ENCODE measurements at places on chromosomes 13 and 19.

- no peak for DNase-seq
Measured at GRCh38 chr13:24682353-24682752, 2.1 kb downstream of the ATP12A start.

GRCh38 chr13:44609137-44609536 lies 33.0 kb upstream of the TSC22D1 start:
- DNase-seq, result no peak

DNA sequence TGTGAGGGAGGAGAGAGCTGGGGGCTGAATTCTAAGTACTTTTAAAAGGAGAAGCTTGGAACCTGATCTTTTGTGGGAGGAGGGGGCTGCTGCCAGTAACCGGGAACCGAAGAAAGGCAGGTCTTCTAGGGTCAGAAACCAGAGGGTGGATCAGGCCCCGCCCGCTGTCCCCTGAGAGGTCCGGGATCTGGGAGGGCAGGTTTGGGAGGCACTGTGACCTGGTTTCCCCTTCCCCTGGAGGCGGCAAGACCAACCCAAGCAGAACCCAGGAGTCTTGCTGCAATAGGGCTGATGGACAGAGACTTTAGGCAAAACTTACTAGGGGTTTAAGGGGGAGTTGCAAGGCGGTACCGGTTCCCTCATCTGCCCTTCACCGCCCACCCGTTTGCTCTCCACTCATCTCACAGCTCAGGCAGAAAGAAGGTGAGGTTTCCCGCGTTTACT lies 707 bp upstream of the KLK8 start:
- DNase-seq, result no peak

GRCh38 chr13:40564342-40565001 lies 102.0 kb downstream of the FOXO1 start:
- no peak for DNase-seq

DNA sequence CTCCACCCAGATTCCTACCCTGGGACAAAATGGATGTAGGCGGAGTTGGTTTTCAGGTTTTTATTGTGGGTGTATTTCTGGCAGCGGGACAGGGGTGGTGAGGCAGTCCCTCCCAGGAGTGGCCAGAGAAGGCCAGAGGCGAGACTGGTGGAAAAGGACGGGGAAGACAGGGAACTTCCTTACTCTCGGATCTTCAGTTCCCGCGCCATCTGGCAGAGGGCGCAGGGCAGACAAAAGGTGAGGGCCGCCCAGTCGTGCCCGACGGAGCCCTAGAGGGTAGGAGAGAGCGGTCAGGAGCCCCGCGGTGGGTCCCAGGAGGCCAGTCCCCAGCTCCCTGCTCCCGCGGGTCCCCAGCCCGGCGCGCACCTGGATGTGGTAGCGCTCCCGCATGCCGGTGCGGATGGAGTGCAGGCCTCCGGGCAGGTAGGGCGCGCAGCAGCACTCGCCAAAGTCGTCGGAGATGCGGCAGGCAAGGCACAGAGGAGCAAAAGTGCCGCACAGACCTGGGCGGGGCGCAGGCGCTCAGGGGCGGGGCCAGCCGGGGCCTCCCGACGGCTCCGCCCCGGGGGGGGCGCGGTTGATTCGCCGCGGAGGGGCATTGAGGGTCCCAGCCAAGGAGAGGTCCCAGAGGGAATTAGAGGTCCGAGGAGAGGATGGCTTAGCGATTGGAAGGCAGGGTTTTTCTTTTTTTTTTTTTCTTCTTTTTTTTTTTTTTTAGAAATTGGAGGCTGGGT lies 3.0 kb downstream of the CNFN start:
- peak; percentile 56 for DNase-seq

DNA sequence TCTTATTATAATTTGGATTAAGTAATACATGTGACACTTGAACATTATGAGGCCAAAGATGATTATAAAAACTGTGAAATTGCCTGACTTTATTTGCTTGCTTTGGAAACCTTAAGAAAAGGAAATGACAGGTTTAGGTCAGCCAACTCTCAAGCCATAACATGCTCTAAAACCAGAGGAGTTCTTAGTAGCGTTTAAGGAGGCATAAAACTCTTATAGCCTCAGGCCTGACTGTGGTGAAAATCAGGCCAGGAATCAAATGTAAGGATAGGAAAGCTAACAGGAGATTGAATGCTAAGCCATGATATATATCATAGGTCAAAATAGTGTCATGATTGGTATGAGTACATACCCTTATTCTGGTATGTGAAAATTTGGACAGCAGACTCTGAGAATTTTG lies 1142.4 kb upstream of the MIR17HG start:
- no peak for DNase-seq

DNA sequence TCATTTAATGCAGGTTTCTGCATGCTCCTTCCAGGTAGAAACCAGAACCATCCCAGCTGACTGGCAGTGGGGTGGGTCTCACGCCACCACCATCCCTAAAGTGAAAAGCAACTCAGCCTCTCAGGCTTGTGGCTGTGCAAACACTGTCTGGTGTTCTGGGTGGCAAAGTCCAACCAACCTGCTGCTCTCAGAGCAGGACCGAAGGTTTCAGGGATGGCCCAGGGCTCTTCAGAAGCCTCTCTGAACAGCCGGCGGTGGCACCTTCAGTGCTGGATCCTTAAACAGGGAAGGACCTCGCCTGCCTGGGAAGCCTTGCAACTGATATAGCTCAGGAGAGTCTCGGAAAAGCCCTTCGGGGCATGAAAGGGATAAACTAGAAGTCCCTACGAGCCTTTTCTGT lies 100.8 kb downstream of the COL4A1 start:
- no peak for DNase-seq

- DNase-seq, result no peak
Measured at GRCh38 chr13:110108348-110109139, 198.4 kb downstream of the COL4A1 start.

GRCh38 chr13:100506154-100506553 lies 82.4 kb downstream of the GGACT start:
- no peak for DNase-seq

DNA sequence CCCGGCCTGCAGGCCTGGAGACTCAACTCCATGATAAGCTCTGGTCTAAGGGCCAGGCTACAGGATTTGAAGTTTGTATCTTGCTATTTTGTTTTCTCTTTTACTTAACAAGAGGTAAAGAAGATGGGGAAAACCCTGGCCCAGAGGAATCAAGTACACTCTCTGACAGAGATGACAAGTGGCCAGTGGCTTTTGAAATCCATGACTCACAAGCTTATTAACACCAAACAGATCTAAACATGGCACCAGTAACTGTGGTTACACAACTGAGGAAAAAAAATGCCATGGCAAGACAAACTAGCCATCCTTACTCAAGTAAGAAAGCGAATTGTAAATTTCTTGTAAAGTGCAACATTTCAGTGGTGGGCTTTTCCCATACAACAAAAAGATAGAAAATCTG lies 72.6 kb upstream of the SERTM1 start:
- DNase-seq, result no peak

- no peak for DNase-seq
Measured at GRCh38 chr19:40831502-40832430, 18.5 kb downstream of the CYP2A6 start.

GRCh38 chr13:112477070-112477619 lies 101.0 kb downstream of the SPACA7 start:
- DNase-seq, result no peak

- DNase-seq, result no peak
Measured at GRCh38 chr19:43763473-43763939, 8.7 kb upstream of the SMG9 start.

DNA sequence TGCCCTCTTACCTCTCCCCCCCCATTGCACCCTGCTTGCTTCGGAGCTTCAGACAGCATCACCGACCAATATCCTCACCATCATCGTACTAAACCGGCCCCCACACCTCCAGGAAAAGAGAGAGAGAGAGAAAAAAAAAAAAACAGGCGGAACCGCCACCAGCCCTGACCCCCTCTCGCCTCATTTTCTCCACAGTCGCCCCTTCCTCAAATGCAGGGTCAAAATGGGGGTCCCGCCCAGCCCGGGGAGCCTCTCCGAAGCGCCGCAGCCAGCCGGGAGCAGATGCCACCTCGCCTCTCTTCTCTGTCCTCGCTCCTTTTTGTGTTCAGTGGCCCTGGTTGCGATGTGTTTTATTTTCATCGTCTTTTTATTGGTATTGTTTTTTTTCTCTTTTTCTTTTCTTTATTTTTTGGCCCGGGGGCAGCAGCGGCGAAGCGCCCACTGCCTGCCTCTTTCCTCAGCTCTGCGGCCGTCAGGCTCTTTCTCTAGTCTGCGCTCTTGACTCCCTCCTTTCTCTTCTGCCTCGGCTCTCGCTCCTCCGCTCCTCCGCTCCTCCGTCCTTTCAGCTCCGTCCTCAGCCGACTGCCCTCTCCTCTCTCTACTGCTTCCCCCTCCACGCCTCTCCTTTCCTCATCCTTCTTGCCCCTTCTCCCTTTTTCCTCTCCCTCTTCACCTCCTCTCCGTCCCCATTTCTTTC lies 41.4 kb downstream of the DEDD2 start:
- DNase-seq, result no peak

Data from activated T-cell treated with anti-CD3 and anti-CD28 coated beads for 1 hour (primary cell).